ENCODE measurements at places on chromosomes 16 and 17.

DNA sequence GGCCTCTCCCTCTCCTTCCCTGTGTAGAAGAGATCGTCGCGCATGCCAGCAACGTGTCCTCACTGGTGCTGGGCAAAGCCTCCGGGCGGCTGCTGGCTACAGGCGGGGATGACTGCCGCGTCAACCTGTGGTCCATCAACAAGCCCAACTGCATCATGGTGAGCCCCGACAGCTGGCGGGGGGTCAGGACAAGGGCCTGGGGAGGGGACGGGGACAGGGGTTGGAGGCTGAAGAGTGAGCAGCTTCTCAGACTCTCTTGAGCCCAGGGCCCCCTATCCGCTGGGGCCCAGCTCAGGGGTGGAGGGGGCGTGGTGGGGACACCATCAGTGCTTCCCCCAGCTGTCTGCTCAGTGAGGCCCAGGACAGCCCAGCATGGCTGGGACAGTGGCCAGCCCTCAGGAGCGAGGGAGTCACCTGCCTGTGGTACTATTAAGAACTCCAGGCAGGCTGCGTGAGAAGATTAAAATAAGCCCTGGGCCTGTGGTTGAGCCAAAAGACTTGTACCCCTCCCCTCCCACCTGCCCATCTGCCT lies 6.2 kb downstream of the KATNB1 start:
- DNase-seq: no peak

DNA sequence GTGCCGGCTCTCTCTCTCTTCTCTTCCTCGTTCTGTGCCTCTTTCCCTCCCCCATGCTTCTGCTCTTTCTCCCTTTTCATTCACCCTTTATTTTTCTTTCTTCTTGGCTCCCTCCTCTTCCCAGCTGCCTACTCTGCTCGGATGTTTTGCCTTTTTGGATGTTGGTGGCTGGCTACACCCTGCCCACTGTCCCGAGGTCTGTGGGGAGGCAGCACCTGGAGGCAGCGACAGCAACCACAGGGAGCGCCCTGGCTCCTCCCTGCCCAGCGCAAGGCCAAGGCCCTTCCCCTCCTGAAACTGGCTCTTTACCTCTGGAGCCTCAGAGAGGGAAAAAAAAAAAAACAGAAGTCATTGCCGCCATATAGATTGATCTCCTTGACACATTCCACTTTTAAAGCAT lies 20.0 kb downstream of the CLUAP1 start:
- no peak for DNase-seq

DNA sequence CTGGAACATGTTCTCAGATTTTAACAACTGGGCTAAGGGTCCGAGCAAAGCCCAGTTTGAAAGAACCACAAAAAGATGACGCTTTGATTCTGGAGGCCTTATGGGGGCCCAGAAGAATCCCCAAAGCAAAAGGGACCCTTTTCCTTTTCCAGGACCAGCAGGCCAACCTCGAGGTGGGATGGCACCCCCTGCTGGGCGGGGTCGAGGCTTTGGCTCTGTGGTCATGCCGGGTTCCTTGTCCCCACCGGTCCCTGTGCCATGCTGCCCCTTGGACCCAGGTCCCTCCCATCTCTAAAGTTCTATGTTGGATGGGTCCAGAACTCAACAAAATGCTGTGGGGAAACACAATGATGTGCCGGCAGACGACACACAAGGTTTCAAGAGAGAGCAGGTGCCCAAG lies 30.9 kb downstream of the TMEM204 start:
- DNase-seq: no peak

- no peak for DNase-seq
Observed at GRCh38 chr16:66661210-66661560, 35.4 kb downstream of the CMTM4 start.

DNA sequence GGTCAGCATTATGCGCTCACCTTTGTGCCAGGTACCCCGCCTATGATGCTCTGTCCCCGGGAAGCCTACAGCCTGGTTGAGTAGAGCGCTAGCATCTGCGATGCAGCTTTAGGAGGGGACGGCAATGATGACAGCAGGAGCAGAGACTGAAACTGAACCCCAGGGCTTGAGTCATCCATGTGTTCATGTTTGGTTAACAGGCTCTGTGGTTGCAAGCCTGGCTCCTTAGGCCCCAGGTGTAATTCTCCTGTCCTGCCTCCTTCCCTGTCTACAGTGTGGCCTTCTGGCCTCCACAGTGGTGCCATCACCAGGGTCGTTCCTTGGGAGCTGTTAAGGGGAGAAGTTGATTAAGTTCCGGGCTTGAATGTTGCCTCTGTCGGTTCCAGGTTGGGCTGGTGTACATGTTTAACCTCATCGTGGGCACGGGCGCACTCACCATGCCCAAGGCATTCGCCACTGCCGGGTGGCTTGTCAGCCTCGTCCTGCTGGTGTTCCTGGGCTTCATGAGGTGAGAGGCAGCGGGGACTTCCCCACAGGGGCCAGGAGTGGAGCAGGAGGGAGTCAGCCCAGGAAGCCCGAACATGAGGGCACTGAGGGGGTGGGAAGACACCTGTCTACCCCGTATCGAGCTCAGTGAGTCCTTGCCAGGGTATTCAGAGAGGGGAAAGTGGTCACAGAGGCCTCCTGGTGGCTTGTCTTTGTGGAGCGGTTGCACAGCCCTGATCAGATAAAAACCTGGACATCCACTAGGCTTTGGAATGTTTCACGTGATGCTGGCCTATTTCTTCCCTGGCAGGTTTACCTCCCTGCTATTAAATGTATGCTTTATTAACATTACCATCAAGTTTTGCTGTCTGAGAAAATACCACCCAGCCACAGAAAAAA lies 9.2 kb upstream of the NAT9 start:
- no peak for DNase-seq
